ENCODE measurements at places on chromosomes 3 and 15.

DNA sequence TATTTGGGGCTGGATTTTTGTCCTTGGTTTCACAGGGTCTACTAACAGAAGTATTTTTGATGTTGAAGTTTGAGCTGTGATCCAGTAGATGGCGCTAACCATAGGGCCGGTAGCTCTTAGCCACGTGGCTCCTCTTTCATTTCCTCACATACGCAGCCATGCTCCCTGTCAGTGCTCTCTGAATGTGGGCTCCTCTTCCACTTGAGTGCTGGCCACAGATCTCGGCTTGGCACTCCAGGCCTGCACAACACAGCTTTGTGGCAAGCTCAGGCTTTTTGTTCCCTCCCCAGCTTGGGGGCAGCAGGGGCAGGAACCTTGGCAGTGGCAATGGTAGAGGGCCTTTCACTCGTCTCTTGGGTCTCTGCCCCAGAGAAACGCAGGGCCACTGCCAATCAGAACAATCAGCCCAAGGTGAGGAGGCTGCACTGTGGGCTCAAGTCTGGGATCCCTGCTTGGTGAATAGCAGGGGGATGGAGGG lies 18.6 kb upstream of the DNAAF4 start:
- no peak for DNase-seq

DNA sequence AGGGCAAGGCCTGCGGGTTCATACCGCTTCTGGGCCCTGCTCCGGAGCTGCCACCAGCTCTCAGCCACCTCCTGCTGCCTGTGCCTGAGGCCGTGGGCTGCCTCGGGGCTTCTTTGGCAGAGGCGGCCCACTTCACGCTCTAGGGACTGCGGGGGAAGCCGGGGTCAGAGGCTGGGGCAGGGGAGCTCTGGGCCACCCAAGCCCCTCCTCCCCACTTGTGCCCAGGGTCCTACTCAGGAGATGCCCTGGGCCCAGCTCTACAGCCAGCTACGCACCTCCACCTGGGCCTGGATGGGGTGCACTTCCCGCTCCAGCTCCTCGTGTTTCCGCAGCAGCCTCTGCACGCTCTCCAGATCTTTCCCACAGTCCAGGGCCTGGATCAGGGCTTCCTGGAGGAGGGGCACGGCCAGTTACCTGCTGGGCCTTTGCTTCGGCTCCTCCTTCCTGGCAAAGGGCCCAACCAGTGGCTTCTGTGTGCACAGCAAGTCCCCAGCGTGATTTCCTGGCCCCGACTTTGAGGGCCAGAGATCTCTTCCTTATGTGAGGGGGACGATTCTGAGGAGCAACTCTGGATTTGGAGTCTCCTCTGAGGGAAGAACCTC lies 24.0 kb downstream of the PLA2G4B start:
- DNase-seq, result no peak

DNA sequence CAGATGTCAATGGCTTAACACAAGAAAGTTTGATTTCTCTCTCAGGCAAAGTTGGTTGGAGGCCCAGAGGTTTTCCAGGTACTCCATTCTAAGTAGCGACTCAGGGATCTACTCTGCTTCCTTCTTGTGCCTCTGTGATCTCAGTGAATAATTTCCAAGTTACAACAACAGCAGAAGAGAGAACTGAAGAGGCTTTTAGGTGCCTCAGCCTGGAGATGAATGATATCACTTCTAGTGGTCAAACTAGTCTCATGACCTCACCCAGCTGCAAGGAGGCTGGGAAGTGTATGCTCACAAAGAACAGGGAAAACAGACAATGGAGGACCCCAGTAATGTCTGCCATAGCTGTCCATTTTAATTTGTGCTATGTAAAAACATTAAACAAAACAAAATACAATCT lies 4.6 kb upstream of the PRICKLE2 start:
- DNase-seq, result no peak

DNA sequence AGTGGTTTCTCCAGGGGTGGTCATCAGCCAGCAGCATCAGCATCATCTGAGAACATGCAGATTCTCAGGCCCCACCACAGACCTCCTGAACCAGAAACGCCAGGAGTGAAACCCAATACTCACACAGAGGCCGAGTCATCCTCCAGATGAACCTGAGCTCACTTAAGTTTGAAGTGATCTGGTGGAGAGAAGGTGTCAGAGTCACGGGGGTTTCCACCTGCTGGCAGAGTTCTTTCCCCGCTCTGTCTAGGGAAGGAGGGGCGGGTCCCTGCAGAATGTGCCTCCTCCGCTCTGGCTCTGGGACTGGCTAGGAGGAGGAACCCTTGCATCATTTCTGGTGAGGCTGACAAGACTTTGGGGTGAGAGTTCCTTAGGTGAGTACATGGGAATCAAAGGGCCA lies 13.3 kb upstream of the KIF23 start:
- no peak for DNase-seq

- DNase-seq, result no peak
These were observed 11.0 kb upstream of the ADCY5 start for GRCh38 chr3:123459862-123460261.

DNA sequence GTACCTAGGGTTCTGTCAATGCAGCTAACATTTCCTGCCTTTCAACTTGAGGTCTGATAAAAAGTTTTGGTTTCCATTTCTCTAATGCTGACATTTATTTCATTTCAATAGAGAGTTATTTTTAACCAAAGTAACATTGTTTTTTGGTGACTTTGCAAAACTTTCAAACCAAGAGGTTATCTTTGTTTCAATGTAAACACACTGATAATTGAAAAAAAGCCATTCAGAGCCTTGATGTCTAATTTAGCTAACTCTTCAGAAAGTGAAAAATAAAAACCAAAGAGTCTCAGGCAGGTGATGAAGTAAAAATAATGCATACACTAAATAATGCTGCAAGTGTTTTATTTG lies 9.6 kb upstream of the TIPARP start:
- no peak for DNase-seq

- DNase-seq, result no peak
These were observed 53.2 kb downstream of the RFTN1 start for GRCh38 chr3:16460273-16460672.

DNA sequence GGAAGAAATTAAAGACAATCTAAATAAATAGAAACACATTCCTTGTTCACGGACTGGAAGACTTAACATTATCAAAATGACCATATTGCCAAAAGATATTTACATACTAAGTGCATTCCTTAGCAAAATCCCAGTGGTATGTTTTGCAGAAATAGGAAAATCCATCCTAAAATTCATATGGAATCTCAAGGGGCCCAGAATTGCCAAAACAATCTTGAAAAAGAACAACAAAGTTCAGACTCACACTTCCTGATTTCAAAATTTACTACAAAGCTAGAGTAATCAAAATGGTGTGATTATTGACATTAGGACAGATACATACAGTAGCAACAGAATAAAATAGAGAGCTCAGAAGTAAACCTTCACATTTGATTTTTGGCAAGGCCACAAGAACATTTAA lies 515.5 kb downstream of the OCA2 start:
- DNase-seq, result no peak

DNA sequence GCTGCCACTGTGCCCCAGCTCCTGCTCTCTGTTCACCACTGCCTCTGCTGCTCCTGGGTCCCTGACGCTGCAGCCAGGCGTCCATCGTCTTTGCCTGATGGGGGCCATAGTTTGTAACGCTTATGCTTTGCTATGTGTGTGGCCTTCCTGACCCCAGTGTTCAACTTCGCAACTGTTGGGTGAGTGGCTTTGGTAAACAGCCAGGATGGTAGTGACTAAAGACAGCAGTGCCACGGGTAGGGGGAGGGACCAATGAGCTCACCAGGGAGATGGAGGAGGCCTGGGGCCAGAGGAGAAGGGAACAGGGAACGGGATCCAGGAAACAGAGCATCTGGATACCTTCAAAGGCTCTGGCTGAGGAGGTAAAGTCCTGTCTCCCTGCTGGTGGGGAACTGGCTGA lies 75.9 kb upstream of the ALDH1L1 start:
- no peak for DNase-seq

DNA sequence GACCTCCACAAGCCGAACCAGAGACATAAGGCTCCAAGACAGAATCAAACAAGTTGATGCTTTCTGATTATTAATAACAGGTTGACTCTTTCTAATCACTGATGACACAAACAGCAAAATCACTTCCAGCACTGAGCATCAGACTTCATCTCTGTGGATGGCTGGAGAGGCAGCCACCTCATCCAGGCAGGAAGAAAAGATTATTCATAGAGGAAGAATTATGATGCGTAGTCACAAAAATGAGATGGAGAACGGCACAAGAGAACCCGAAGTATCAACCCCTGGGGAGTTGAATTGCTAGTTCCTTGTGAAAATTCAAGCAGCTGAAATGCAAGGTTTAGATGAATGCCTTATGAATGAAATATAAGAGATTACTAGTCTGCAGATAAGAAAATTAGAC lies 49.9 kb upstream of the LMCD1 start:
- DNase-seq, result no peak

GRCh38 chr3:119240101-119240590 lies 532 bp downstream of the B4GALT4 start:
- no peak for DNase-seq

GRCh38 chr3:156536524-156537316 lies 18.2 kb downstream of the SSR3 start:
- DNase-seq, result no peak

DNA sequence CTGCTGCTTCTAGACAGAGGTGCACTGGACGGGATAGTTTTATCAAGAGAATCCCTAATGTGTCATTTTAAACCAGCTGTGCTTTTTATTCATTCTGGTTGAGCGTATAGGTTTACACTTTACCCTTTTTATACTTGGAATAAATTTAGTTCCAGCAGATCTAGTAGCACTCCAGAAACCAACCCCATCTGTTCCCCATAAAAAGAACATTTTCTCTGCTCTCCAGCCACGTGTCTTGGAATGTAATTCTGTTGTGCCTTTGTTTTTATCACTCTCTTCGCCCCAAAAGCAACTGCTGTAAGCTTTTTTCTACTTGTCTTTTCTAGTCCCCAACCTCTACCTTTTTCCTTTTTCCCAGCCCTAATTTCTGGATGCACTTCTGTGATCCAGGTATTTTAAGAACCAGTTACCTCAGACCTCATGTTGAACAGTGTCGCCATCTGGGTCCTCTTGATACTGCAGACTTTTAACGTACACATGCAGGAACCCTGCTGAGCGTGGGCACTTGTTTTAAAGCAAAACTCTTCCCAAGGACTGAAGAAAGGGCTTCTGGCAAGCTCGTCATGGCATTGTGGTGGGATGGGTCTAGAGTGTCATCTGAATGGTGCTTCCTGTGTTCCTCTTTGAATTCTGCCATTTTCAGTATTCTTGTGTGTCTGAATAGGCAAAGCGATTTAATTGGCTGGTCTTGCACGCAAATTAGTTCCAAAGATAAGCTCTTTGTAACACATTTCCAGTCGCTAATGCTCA lies 5.7 kb upstream of the EXOG start:
- DNase-seq, result no peak

DNA sequence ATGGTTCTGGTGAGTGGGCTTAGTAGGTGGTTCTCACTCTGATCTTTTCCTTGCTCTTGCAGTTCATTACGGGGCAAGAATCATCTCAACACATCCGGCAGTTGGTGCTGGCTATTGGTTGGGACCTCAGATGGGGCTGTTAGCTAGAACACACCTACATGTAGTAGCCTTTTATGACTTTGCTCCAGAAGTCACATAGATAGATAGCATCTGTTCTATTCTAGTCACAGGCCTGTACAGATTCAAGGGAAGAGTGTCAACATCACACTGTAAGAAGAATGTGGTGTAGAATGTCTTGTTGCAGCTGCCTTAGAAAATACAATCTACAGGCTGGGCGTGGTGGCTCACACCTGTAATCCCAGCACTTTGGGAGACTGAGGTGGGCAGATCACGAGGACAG lies 15.1 kb downstream of the RAB5A start:
- DNase-seq, result no peak

- DNase-seq, result no peak
These were observed 15.8 kb upstream of the IGDCC3 start for GRCh38 chr15:65393557-65393956.

- DNase-seq, result peak; percentile 70
These were observed 57.8 kb upstream of the RYK start for GRCh38 chr3:134308350-134308891.

DNA sequence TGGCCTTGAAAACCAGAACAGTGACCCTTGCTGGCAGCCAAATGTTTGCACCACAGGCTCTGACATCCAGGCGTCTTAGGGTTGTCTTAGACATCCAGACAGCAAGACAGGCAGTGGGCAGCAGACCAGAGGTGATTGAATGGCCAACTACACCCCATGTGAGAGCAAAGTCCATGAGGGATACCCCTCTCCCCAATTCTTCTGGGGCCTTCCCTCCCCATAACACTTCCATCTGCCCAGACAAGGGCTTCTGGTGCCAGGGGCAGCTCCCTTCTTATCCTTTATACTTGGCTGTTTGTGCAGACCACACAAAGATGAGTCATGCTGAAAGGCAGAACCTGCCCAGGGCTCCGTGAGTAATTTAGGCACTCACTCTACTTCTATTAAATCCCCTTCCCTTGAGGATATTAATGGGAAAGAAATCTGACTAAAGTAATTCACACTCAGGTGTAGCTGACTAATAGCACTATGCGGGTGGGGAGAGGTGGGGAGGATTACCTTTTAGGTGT lies 257.9 kb downstream of the UACA start:
- no peak for DNase-seq

- DNase-seq, result no peak
These were observed 1.8 kb downstream of the PRKCD start for GRCh38 chr3:53162672-53163443.

DNA sequence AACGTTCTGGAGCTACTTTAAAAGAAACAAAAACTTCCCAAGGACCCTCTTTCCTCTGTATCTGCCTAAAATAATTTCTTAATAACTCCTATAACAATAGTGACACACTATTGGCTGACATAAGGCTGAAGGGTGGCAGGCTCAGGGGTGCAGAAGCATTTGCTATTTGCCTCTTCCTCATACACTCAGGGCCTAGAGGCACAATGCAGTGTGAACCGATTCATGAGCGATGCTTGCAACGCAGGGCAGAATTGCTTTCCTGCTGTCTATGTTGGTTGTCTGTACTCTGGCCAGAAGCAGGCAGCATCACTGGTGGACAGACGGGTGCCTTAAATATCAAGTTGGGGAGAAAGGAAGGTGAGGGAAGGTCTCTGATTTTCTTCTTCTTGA lies 157.4 kb downstream of the AGBL1 start:
- DNase-seq, result no peak

DNA sequence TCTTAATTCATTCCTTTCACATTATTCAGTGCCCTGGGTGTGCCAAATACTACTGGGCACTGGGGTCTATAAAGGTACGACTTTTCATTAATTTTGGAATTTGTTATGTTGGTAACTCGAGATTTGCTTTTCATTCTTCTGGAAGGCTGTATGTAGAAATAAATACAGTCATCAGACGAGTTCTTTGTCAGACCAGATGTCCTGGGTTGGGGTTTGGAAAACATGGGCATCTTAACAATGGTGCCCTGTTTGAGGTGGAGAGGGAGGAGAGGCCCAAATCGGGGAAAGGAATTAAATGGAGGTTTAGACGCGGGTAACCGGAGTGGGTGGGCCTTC lies 662 bp upstream of the GLCE start:
- DNase-seq, result no peak

Measured in hematopoietic multipotent progenitor cell treated with erythropoietin and hydrocortisone succinate and interleukin-3 and kit ligand, for 15 days (in vitro differentiated cells).